Occipital lobe (tissue), 3 donors: ENCODE measurements at places on chromosomes 2 and 18. TPM values are rescaled to one million over a fixed set of nuclear protein-coding genes. Genes with fewer than 3 reads are reported as not detected.

GRCh38 chr2:143560724-143561123, 431.5 kb downstream of the ARHGAP15 start:
- DNase-seq = no peak

GRCh38 chr2:119574108-119574815, 30.0 kb downstream of the CFAP221 start:
- no peak for DNase-seq

GRCh38 chr2:129766374-129766993, 213.0 kb upstream of the RAB6C start:
- no peak for DNase-seq

- DNase-seq = no peak
Measured at GRCh38 chr18:32770666-32771168, 2.1 kb downstream of the KLHL14 start.

DNA sequence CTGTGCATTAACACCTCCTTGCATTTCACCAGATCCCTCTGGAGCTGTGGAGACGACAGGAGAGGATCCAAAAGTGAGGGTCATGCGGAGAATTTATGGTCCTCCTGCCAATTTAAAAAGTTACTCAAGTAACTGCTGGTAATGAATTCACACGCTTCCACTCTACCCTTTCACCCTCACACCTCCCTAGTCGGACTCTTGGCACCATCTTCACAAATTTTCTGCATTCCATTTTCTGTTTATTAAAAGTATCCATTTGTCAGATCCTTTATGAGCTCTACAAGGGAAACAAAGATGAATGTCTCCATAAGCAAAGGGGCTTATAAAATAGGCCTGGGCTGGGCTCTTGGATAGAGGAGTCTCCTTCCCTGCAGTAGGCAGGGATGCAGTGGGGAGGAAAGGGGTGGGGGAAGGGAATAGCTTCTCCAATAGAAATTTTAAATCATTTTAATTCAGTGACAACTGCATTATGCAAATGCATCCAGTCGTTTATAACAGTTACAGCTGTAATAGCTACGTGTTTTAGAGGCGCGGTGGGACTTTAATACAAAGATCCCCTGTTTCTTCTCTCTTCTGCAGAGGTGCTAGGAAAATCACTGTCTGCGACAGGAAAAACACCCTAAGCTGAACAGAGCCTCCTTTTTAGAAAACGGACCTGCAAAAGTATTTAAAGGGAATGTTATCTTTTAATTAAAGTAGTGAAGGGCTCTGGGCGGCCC, 132.2 kb downstream of the EPHA4 start:
- no peak for DNase-seq

- no peak for DNase-seq
Measured at GRCh38 chr2:134087371-134087921, 166.4 kb upstream of the MGAT5 start.

DNA sequence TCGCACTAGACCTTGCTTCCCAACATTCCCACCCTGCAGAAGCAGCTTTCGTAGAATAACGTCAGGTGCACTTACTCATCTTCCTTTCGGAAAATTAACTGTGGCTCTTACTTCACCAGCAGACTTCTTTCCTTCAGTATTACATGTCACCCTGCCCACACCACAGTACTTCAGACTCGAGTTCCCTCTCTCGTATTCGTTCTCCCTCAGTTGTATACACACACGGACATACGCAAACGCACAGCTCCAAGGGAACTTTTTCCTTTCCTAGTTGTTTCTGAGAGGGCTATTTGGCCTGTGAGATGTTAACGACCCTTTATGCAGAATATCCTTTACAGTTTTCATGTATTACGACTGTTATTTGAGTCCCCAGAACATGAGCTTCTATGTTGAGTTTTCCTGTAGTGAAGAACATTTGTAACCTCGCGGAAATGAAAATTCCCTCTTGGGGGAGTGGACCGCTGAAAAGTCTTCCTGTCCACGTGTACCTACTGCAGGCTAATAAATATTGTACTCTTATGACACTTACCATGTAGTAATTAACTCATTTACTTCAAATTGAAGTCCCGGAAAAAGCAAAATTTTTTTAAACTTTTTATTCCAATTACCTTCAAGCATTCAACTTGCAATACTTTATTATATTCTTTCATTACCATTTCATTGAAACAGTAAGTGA, 908 bp downstream of the ERLEC1 start:
- DNase-seq = no peak

- no peak for DNase-seq
Measured at GRCh38 chr2:43331422-43331821, 105.0 kb upstream of the ZFP36L2 start.

GRCh38 chr18:70261141-70261788, 27.6 kb upstream of the SOCS6 start:
- DNase-seq = no peak

- DNase-seq = no peak
Measured at GRCh38 chr2:9756692-9757250, 86.5 kb upstream of the TAF1B start.

- no peak for DNase-seq
Measured at GRCh38 chr2:111710613-111711012, 173.4 kb downstream of the ANAPC1 start.

DNA sequence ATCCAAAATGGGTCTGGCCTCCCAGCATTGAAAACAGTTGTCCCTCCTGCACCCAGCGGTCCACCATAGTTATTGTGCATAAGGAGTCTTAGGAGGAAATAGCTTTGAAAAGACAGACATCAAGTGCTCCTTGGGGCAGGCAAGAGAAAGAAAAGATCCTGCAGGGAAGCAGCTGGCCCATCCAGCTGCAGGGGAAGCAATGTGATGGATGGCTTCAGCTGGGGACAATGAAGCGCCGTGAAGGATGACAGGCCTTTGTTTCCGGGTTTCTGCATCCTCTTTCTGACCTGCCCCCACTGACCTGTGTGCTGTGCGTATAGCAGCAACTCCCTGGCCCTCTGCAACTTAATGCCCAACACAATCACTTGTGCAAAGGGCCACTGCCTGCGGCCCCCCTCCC, 142.9 kb upstream of the NCKAP5 start:
- no peak for DNase-seq

- no peak for DNase-seq
Measured at GRCh38 chr2:25280051-25280687, 61.6 kb downstream of the DNMT3A start.

- no peak for DNase-seq
Measured at GRCh38 chr2:61833971-61834370, 19.9 kb downstream of the FAM161A start.

DNA sequence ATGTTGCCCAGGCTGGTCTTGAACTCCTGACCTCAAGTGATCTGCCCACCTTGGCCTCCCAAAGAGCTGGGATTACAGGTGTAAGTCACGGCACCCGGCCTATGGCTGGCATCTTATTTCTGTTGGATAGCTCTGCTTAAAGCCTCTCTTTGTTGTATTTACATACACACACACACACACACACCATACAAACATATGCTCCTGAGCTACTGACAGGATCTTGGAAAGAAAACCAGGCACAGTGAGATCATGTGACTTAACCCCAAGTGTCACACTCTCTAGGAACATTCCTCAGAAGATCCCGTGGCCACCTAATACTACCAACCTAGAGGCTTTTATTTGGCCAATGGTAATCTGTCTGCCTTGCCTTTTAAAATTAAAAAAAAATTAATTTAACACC, 85.1 kb upstream of the HAAO start:
- no peak for DNase-seq

GRCh38 chr2:70549064-70549710, 4.4 kb downstream of the TGFA start:
- DNase-seq = no peak

- no peak for DNase-seq
Measured at GRCh38 chr2:44543773-44544725, 182.3 kb downstream of the CAMKMT start.

- no peak for DNase-seq
Measured at GRCh38 chr2:222452422-222452950, 28.1 kb downstream of the SGPP2 start.

DNA sequence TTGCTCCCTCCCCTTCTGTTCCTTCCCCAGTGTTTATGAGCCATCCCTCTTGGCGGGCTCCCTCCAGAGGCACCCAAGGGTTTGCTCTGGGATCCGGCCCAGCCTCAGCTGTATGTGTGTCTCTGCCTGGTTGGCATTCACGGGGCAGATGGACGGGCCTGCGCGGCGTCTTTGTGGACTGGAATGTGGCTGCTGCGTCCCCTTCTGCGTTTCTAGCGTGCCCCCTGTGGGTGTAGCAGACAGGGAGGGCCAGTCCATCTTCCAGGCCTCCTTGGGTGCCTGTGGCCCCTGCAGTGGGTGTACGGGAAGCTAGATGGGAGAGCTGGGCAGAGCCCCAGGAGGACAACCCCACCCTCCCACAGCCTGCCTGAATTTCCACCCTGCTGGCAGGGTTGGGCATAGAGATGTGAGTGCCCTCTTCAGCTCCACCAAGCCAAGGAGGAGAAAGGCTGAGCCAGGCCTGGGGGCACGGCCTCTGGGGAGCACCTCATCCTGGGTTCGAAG, 15.7 kb downstream of the GPC1 start:
- DNase-seq = peak; percentile 48

DNA sequence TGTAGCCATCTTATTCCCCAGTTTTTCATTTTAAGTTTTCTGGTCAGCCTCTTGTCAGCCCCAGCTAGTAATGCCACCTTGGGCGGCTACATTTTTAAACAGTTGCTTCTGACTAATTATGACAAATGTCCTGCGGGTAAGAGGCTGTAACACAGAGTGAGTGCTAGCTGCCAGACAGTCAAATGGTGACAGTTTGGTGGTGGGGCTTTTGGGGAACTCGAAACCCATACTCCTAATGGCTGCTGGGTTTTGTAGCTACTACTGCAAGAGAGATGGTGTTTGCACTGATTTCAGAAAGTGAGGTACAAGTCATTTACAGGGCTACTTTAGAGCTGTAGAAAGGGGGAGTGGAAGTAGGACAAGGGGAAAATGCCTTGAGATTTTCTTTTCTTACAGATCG, 48.2 kb downstream of the ZCCHC2 start:
- no peak for DNase-seq

GRCh38 chr2:29780906-29781305, 140.5 kb downstream of the ALK start:
- DNase-seq = no peak

DNA sequence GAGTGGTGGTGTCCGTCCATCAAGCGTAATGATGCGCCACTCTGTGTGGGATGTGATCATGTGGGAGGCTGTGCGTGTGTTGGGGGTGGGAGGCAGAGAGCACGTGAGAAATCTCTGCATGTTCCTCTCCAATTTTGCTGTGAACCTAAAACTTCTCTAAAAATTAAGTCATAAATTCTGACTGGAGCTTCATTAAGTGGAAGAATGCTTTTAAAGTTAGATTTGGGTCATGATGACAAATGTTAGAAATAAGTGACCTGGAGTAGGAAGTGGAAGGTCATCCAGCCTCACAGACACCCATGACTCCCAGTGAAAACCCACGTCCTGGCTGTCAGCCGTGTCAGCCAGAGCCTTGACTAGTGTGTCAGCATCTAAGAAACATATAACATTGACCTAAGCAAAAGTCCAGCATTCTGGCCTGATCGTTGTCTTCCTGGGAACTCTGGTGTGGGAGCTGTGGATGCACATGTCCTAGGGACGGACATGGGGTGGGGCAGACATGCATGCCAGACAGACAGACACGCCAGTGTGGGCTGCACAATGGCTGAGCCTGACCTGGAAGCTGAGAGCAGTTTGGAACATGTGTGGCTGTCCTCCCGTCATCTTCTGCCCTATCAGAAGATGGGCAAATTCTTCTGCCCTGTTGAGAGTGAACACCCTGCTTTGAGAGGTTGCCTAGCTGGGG, 245.6 kb downstream of the FAM210A start:
- no peak for DNase-seq

- DNase-seq = no peak
Measured at GRCh38 chr2:172155752-172156151, 53.1 kb upstream of the DLX2 start.

DNA sequence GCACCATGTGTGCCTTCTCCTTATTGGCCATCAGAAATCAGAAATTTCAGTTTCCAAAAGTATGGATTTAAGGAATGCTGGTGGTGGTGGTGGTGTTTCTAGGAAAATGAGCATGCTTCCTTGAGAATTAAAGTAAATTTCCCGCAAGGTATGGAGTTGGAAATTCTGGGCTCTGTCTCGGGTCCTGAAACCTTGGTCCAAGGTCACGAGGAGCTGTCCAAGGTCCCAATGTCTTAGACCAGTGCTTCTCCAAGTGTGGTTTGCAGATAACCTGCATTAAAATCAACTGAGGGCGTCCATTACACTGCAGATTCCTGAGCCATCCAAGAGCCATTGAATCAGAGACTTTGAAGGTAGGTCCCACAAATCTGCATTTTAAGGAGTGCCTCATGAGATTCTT, 210.9 kb upstream of the PKDCC start:
- no peak for DNase-seq

- DNase-seq = no peak
Measured at GRCh38 chr2:134195341-134195740, 58.5 kb upstream of the MGAT5 start.

GRCh38 chr2:74008761-74009395, 24.2 kb downstream of the TET3 start:
- no peak for DNase-seq

- DNase-seq = no peak
Measured at GRCh38 chr2:69789772-69790600, 39.5 kb upstream of the GMCL1 start.

The L3MBTL4 gene
- 20.4 TPM for total RNA-seq

The KYNU gene
- 0.16 TPM for total RNA-seq

The TUBB8B gene
- not detected for total RNA-seq

The SLC4A5 gene
- total RNA-seq = 2.2 TPM

The ANKRD30B gene
- 0.16 TPM for total RNA-seq

The B4GALT6 gene
- 8.1 TPM for total RNA-seq

The CGREF1 gene
- total RNA-seq = 17.3 TPM

The ATP6V1B1 gene
- total RNA-seq = not detected

The TDRD15 gene
- total RNA-seq = 3.0 TPM

The RNF125 gene
- total RNA-seq = 1.1 TPM

The TGFA gene
- total RNA-seq = 14.2 TPM

The RGPD3 gene
- total RNA-seq = 0.94 TPM

The SLC23A3 gene
- 0.31 TPM for total RNA-seq
